ENCODE measurements at places on chromosomes 6 and 20.

- no peak for DNase-seq
Observed at GRCh38 chr20:62066983-62067433, 1.3 kb upstream of the TAF4 start.

DNA sequence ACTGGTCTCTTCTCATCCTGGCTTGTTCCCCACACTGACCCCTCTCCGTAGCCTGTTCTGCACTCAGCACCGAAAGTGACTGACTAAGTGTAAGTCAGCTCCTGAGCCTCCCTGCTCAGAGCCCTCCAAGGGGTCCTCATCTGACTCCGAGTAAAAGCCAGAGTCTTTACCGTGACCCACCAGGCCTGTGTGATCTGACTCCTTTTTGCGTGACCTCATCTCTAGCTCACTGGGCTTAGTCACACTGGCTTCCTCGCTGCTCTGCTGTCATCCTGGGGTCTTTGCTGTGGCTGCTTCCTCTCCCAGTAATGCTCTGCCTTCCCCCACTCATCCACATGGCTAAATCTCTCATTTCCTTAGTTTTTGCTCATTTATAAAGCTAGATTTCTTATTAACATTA, 116.6 kb downstream of the PLCB4 start:
- no peak for DNase-seq

- no peak for DNase-seq
Observed at GRCh38 chr20:5569021-5569420, 181.2 kb upstream of the SHLD1 start.

- no peak for DNase-seq
Observed at GRCh38 chr6:9540534-9541126, 874.2 kb downstream of the TFAP2A start.

All from gastrocnemius medialis (tissue), 4 donors.